Activated T-helper 1 cell treated with anti-CD3 and anti-CD28 coated beads, Interleukin-2, amount 50 U/mL, for 16 hours (primary cell): ENCODE measurements at places on chromosomes 7 and 10.
A peak's percentile ranks its signal among the peaks of the same experiment; 100 is the strongest.

- DNase-seq: peak; percentile 44
These were observed 25.1 kb upstream of the GHRHR start for GRCh38 chr7:30938435-30939316.

DNA sequence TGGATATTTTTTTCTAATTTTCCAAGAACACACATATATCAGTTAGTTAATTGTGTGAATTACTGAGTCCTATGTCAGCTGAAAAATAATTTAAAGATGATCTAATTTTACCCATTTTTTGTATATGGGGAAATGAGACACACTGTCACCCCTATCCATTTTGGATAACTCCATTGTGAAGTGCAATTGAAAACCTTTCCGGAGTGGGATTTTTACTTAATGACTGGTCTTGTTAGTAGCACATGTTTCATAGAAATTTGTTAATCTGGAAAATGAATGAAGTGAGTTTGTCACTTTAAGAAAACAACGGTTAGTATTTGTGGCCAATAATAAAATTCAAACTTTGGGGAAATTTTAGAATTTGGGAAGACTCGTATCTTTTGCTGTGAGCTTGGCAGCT, 2.0 kb downstream of the GARS1 start:
- DNase-seq: no peak

DNA sequence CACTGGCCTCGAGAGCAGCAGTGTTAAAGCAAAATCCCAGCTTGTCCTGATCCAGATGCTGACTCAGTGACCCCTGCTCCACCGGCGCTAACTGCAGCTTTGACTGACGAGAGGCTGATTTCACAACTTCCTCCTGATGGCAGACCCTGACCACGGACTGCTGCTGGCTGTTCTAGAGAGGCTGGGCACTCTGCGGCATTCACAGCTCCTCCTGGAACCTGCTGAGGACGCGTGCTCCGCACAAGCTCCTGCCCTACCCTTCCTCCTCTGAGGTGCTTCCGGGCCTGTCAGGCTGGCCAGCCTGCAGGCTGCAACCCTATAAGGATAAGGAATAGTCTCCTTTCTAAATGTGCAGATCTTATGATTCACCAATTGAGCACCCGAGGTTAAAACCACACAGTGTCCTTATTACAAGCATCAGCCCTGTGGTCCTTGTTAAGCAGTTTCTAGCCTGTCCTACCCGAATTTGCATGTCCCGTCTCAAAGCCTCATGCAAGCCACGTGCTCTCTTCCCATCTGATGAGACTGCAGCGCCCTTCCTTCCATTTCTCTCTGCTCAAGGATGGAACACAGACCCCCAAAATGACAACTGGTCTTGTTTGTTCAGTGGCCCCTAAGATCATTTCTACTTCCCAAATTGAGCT, 35.5 kb upstream of the NCAPG2 start:
- DNase-seq: no peak

DNA sequence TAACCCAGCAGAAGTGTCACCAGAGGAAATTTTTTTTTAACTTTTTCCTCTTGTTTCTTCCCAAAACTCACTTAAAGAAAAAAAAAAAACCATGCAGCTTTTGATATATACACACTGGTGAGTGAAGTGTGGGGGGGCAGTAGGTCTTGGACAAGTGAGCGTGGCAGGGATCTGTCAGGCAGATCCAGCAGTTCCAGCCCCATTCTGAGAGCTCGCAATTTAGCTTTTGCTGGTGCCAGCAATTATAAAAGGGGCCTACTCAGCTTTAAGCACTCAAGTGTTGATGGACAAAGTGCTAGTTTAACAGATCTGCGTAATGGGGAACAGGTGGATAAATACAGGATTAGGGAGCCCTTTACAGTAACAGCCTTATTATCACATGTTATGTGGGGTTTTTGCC, 619.2 kb upstream of the GALNT17 start:
- no peak for DNase-seq

GRCh38 chr7:8601121-8601520, 167.7 kb downstream of the NXPH1 start:
- no peak for DNase-seq
